ENCODE measurements at places on chromosomes 3 and 15. TPM values are rescaled to one million over a fixed set of nuclear protein-coding genes. Genes with fewer than 3 reads are reported as not detected.

- peaks cover 35% of the 10 kb centered on the region for H3K4me1 ChIP-seq
- no peak overlapping the region for H3K4me3 ChIP-seq
- peaks cover 1% of the 10 kb centered on the region for H3K36me3 ChIP-seq
- no peak for DNase-seq
- no peak overlapping the region for H3K27ac ChIP-seq
Measured at GRCh38 chr3:146502887-146503460, 33.6 kb upstream of the PLSCR2 start.

GRCh38 chr3:31105011-31105410 lies 210.6 kb upstream of the GADL1 start:
- no peak overlapping the region for H3K4me3 ChIP-seq
- peaks cover 39% of the 10 kb centered on the region for H3K4me1 ChIP-seq
- H3K27ac ChIP-seq: no peak overlapping the region

DNA sequence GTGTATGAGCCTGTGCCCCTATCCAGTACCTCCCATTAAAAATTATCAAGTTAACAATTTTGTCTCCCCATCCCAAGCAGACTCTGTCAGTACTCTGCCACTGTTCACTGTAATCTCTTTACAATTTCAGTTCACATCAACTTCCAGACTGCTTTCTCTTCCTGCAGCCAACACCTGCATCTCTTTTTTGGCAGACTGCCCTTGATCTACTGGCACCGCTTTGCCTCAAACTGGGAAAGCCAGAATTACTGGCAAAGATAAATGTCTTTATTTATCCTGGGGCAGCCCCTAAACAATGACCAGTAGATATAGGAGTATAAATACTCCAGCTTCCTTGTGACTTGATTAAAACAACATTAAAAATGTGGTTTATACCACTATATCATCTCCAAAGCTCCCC lies 494.1 kb downstream of the ZNF385D start:
- peaks cover 3% of the 10 kb centered on the region for H3K36me3 ChIP-seq
- no peak overlapping the region for H3K27ac ChIP-seq
- no peak for DNase-seq
- no peaks in the 10 kb centered on the region for H3K4me1 ChIP-seq

- no peaks in the 10 kb centered on the region for H3K27me3 ChIP-seq
- no peak overlapping the region for H3K4me3 ChIP-seq
- H3K27ac ChIP-seq: no peak overlapping the region
- peaks cover 1% of the 10 kb centered on the region for H3K36me3 ChIP-seq
- H3K4me1 ChIP-seq: peaks cover 48% of the 10 kb centered on the region
- DNase-seq: no peak
Measured at GRCh38 chr3:23859839-23860382, 54.2 kb downstream of the UBE2E1 start.

GRCh38 chr3:160224811-160225175 lies 429 bp upstream of the C3orf80 start:
- no peak for DNase-seq
- no peak overlapping the region for H3K27ac ChIP-seq

DNA sequence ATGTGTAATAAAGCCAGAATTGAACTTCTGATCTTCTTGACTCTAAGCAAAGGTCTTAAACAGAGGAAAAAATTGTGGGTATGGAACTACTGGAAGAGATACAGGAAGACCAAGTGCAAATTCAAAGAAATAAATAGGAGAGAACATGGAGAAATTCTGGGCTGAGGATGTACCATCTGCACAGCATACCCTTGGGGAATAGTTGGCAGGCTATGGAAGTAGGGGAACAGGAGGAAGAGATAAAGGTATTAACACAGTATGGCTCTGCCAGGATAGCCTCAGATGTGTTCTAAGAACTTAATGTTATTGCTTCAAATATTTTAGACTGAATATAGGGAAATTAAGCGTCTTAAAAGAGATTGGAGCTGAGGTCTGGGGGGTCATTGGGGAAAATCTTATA lies 485.4 kb downstream of the CNTN3 start:
- no peaks in the 10 kb centered on the region for H3K36me3 ChIP-seq
- no peaks in the 10 kb centered on the region for H3K4me1 ChIP-seq
- no peak for DNase-seq

DNA sequence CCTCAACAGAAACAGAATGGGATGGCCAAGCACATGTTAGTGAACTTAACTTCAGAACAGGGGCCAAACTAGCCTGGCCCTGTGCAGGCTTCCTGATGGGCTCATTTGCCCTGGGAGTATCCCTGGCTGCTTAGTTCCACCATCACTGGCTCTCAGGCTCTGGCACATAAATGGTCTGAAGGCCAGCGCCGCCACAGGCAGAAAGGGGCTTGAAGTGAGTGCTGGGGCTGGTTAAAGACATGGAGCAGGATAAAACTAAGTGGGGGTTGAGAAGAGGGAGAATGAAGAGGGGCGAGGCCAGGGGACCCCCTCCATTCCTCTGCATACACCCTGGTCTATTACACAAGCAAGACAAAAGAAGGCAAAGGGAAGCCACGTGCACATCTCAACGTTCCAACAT lies 12.2 kb downstream of the SLCO2A1 start:
- no peak for DNase-seq
- no peaks in the 10 kb centered on the region for H3K4me1 ChIP-seq
- no peaks in the 10 kb centered on the region for H3K27me3 ChIP-seq
- H3K27ac ChIP-seq: no peak overlapping the region
- H3K36me3 ChIP-seq: no peaks in the 10 kb centered on the region
- no peak overlapping the region for H3K4me3 ChIP-seq

DNA sequence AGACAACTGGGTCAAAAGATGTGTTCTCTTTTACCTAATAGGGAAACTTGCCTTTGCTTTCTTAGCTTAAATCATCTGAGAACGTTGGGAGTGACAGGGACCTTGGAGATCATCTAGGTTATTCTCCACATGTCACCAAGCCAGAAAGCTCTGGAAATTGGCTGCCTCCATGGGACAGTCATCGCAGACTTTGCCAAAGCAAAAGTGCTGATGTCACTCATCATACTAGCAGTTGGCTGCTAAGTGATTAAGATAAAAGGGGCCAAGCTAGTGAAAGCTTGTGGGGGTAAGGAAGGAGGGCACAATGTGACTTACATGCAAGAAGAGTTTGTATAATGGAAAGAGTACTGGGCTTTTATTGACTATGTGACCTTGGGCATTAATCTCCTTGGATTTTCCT lies 198.0 kb upstream of the PFN2 start:
- no peaks in the 10 kb centered on the region for H3K4me1 ChIP-seq
- H3K4me3 ChIP-seq: no peak overlapping the region
- no peaks in the 10 kb centered on the region for H3K36me3 ChIP-seq
- peaks cover 6% of the 10 kb centered on the region for H3K27me3 ChIP-seq
- no peak for DNase-seq
- H3K27ac ChIP-seq: no peak overlapping the region

- DNase-seq: no peak
- H3K4me3 ChIP-seq: no peak overlapping the region
- H3K36me3 ChIP-seq: no peaks in the 10 kb centered on the region
Measured at GRCh38 chr15:27119695-27120266, 148.8 kb downstream of the GABRG3 start.

GREM1 gene
- total RNA-seq: 0.25 TPM

KCNH8 gene
- total RNA-seq: not detected

C2CD4B gene
- total RNA-seq: 0.24 TPM

TMC3 gene
- not detected for total RNA-seq

CHRM5 gene
- not detected for total RNA-seq

TMIE gene
- total RNA-seq: 1.5 TPM

Data from activated T-cell treated with anti-CD3 and anti-CD28 coated beads, Interleukin-2, amount 50 U/mL, for 72 hours (primary cell).